ENCODE measurements at places on chromosomes 3 and 15. TPM values are rescaled to one million over a fixed set of nuclear protein-coding genes. Genes with fewer than 3 reads are reported as not detected.

The GNB4 gene
- 3.9 TPM for polyA plus RNA-seq

DNA sequence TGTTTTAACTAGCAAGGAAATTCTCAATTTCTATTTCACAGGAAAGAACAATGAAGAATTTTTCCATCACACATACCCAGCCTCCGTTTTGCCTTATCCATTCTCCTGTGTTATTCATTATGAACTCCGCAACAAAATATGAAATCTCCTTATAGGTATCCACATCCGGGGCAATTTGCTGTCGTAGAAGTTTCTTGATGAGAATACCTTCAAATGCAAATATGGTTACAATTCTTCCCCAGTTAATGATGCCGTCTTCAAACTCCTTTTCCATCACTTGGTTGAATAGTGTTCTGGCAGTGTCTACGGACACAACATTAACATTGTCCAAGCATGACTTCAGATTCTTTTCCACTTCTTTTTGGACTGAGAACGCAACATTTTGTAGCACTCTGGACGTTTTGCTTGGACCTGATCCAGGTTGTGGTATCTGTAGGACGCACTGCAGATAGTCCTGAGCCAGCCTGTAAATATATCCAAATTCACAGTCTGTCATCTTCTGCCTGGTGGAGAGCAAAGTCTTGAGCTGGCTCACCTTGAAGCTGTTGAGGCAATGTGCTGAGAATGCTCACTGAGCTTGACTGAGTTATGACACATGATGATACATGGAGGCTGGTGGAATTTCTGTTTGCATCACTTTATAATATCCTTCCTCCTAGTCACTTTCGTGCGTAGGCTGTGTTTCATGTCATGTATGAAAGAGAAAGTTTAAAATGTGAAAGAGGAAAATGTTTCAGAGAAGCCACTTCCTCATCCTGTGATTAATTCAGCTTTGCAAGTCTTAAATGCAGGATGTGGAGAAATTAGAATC lies at the start of gene BCL2A1:
Gene BCL2A1, minus strand, starts transcription at position 573 of the 811 bp plus-strand sequence. Its CDS starts 77 bp downstream, at position 496.
- no peak for DNase-seq

The SUCNR1 gene
- polyA plus RNA-seq, result 16.3 TPM

The SNX33 gene
- polyA plus RNA-seq, result 14.2 TPM

All from kidney (tissue), 22 donors.